ENCODE measurements at places on chromosomes 16 and 17.

DNA sequence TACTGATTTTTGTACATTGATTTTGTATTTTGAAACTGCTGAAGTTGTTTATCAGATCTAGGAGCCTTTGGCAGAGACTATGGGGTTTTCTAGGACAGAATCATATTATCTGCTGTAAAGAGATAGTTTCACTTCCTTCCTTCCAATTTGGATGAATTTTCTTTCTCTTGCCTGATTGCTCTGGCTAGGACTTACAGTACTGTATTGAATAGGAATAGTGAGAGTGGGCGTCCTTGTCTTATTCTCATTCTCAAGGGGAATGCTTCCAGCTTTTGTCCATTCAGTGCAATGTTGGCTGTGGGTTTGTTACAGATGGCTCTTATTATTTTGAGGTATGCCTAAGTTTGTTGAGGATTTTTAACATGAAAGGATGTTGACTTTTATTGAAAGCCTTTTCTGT lies 290.1 kb downstream of the MAP2K4 start:
- no peak for DNase-seq

GRCh38 chr16:71826533-71827017 lies 17.9 kb upstream of the AP1G1 start:
- DNase-seq: no peak

DNA sequence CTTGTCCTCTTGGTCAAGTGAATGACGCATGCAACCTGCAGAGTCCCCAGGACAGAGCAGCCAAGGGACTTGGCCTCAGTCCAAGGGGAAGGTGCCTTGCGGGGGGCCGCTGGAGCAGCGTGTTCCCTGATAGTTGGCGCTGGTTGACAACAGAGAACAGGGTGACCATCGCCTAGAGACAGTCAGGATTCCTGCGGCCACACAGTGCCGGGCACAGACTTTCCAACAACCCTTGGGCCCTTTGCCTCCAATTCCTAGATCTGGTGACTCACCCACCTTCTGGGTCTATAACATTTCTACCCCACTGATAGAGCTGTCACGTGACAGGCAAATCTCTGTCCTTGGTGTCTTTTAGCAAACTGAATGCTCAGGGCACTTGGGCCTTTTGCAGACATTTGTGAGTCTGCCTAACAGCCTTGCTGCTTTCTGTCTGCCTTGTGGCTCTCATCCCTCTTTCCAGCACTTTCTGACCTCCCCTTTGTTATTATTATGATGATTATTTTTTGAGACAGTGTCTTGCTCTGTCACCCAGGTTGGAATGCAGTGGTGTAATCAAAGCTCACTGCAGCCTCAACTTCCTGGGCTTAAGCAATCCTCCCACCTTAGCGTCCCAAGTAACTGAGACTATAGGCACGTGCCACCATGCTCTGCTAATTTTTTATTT lies 11.9 kb upstream of the TEDC2 start:
- no peak for DNase-seq

DNA sequence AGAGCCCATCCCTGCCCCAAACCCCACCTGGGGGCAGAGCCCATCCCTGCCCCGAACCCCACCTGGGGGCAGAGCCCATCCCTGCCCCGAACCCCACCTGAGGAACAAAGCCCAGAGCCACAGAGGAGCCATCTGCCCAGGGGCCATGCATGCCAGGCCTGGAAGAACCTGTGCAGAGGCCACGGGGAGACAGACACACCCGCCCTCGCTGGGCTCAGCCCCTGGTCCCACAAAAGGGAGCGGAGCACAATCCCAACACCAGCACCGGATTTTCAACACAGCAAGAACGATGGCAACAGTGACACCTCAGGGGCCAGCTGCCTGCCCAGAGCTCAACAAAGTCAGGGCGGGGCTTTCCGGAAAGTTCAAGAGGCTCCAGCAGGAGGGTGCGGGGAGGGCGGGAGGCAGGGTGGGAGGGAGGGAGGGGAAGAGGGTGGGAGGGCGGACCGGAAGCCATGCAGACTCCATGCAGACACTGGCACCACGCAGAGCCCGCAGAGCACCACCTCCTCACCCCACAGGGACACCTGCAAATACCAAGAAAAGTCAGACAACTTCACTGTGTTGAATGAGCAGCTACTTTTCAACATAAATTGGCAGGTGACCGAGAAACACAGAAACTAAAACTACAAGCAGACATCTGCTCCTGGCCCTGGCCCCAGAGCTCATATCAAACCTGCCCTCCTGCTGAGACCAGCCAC lies 27.9 kb upstream of the C16orf95 start:
- DNase-seq: peak; percentile 15

- no peak for DNase-seq
Observed at GRCh38 chr17:68457168-68457538, at the start of gene WIPI1. WIPI1 (minus strand) TSS chr17:68457496; CDS start chr17:68457421, 75 bp downstream.

- no peak for DNase-seq
Observed at GRCh38 chr16:70582280-70582978, 58.8 kb downstream of the SF3B3 start.

DNA sequence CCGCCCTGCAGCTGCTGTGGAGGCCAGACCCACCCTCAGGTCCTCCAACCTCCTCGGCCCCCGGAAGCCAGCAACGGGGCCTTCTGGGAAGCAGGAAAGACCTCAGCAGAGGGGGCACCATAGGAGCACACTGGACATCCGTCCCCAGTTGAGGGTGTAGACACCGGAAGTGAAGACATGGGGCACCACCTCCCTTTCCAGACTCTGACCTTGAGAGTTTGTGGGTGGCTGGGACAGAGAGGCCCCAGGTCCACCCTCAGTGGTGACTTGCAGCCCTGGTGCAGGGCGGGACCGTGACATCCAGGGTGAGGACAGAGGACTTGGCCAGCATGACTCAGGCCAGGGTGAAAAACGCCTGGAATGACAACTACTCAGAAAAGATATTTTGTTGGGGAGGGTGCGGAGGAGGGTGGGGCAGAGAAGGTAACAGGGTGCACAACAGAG lies 19.9 kb downstream of the CEP295NL start:
- DNase-seq: no peak

Data from stimulated activated CD4-positive, alpha-beta T cell treated with anti-CD3 and anti-CD28 coated beads, Interleukin-1b, Interleukin-23, amount 100 ng/mL, for 24 hours (primary cell).